DMS153 (cell line): ENCODE measurements at places on chromosomes 2 and 18.
A peak's percentile ranks its signal among the peaks of the same experiment; 100 is the strongest.

- DNase-seq, result no peak
These were observed 1.5 kb downstream of the GPC1 start for GRCh38 chr2:240436683-240437550.

GRCh38 chr2:47056868-47057686 is 98.0 kb downstream of the STPG4 start:
- no peak for DNase-seq

DNA sequence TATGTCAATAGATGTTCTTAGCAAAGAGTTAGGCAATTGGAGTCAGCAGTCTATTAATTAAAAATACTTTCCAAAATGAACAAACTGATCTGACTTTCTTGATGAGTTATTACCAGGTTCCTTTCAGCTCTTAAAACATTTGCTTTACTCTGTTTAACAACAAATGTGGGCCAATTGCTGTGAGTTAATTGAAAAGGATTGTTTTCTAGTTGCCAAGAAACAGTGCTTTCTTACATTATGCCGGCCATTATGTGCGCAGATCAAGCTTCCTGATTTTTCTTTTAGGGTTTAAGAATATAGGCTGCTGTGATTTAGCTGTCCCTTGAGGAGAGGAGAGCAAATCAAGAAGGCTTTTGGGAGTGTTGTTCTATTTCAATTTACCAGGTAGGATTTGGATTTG is 50.5 kb upstream of the ITPRID2 start:
- no peak for DNase-seq

- no peak for DNase-seq
These were observed 26.1 kb downstream of the DGUOK start for GRCh38 chr2:73952499-73953446.

GRCh38 chr18:37184209-37184868 is 355.4 kb downstream of the KIAA1328 start:
- DNase-seq, result no peak

- DNase-seq, result no peak
These were observed 4.2 kb upstream of the IWS1 start for GRCh38 chr2:127530245-127531140.

DNA sequence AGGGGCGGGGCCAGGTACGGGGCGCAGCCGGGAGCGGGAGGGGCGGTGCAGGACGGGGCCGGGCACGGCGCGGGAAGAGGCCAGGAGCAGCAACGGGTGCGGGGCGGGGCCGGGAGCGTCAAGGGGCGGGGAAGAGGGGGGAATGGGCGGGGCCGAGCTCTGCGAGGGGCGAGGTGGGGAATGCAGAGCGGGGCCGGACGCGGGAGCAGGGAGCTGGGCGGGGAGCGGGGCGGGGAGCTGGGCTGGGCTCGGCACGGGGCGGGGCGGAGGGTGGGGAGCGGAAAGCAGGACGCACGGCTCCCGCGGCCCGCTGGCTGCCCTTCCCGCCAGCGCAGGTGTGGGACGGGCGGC is at the start of gene IMPA2:
Gene IMPA2 (plus strand): TSS at position 316 of the 351 bp plus-strand sequence. CDS start 163 bp downstream, outside the sequence.
- DNase-seq, result no peak

DNA sequence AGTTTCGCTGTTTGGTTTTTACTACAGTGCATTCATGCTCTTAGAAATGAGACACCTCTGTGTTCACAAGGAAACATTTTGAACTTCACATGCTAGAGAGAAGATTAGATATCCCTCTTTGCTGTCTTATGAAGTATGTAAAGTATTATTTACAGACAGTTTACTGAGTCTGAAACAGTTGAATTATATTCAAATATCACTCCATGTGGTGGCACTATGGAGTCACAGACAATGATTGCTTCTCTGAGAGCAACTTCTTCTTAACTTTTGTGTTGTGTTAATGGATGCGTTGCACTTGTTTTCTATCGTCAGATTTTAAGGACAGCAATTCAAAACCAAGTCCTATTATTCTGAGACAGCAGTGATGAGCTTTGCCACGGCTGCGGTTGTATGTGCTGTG is 823.6 kb downstream of the GALR1 start:
- no peak for DNase-seq

- no peak for DNase-seq
These were observed 74.8 kb upstream of the COL5A2 start for GRCh38 chr2:189254268-189254883.

DNA sequence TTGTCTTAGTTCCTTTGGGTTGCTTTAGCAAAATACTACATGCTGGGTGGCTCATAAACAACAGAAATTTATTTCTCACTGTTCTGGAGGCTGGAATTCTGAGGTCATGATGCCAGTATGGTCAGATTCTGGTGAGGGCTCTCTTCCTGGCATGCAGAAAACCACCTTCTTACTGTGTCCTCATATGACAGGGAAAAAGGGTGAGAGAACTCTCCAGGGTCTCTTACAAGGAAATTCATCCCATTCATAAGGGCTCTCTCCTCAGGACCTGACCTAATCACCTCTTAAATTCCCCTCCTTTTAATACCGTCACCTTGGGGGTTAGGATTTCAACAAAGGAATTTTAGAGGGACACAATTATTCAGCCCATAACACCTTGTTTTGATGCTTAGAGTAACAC is 243.1 kb upstream of the TNP1 start:
- no peak for DNase-seq

DNA sequence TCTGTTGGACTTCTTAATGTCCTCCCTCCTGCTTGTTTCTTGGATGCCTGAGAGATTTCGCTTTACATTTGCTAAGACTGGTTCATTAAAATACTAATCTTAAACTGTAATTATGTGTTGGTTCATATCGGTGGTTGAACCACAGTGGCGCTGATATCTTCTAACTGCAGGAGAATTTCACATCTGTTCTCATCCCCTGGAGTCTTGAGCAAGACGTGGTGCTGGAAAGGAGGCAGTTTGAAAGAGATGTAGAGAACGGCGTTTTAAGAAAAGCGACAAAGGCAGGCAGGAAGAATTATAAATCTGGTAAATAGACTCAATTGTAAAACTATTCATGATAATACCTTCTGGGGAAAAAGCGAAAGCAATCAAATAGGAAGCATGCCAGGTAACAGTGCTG is 79.5 kb downstream of the NXPH2 start:
- DNase-seq, result no peak

DNA sequence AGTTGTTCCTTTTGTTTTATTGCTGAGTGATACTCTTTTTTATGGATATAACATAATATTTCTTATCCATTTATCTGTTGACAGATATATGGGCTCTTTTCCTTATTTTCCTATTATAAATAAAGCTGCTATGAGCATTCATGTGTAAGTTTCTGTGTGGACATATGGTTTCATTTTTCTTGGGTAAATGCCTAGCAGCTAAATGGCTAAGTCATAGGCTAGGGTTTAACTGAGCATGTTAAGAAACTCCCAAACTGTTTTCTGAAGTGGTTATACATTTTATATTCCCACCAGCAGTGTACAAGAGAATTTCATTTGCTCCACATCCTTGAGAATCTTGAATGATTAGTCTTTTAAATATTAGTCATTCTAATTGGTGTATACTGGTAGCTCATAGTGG is 786.6 kb upstream of the CDH2 start:
- no peak for DNase-seq

DNA sequence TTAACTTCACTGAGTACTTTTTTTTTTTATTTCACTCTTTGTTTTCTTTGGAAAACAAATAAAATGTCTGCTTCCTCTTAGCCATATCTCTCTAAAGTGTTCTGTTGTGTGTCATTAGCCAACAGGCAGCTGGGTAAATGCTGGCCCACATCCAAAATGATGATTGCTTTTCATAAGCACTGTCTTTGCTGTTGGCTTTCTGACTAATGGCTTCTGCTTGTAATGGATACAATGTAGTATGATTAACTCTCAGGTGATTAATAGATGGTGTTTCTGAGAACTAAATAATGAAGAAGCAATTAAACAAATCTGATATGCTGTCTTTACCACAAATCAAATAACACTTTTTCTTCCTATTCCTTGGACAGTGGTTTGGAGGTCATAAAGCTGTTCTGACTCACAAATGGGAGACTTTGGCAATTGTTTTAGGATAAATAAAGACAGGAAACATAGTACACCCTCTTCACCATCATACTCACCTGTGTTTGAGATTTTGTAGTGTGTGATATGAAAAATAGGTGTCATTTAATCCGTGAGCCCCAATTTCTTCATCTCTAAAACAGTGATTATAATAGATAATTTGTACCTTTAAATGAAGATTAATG is 888.4 kb downstream of the TSN start:
- DNase-seq, result peak; percentile 99

DNA sequence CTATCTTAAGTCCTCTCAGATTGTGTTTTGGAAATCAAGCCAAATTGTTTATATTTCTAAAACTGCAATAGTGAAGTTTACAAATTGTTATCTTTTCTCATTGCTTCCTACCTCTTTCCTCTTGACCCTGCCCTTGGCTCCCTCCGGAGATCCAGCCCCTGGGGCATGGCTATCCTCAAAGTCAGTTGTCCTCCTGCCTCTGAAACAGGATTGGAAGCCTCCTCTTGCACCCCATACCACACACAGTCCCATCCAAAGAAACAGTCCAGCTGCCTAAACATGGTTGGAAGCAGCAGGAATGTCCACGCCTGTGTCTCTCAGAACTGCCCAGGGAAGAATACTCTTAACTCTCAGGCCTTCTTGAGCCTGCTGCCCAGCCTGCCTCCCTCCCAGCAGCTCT is 30.1 kb upstream of the COL6A3 start:
- DNase-seq, result no peak

- DNase-seq, result no peak
These were observed 968 bp upstream of the RALBP1 start for GRCh38 chr18:9474108-9474982.

DNA sequence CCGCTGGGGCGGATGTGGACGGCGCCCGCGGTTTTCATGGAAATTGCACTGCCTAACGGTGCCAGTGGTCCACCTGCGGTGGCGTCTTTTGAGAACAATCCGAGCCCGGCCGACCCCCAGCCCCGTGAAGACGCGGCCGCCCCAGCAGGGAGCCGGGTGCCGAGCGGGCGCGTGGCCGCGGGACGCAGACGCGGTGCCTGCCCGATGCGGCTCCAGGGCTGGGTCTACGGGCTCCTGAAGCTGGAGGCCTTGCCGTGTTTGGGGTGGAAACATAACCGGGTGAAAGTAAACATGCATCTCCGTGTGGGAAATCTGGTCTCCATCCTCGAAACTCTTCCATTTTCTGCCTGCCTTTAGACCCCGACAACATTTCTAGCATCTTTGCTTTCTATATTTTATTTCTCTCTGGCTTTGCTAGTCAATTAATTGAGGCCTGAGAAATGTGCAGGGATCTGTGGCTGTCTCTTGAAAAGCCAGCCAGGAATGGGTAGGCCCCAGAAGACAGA is 572 bp downstream of the INPP4A start:
- no peak for DNase-seq

DNA sequence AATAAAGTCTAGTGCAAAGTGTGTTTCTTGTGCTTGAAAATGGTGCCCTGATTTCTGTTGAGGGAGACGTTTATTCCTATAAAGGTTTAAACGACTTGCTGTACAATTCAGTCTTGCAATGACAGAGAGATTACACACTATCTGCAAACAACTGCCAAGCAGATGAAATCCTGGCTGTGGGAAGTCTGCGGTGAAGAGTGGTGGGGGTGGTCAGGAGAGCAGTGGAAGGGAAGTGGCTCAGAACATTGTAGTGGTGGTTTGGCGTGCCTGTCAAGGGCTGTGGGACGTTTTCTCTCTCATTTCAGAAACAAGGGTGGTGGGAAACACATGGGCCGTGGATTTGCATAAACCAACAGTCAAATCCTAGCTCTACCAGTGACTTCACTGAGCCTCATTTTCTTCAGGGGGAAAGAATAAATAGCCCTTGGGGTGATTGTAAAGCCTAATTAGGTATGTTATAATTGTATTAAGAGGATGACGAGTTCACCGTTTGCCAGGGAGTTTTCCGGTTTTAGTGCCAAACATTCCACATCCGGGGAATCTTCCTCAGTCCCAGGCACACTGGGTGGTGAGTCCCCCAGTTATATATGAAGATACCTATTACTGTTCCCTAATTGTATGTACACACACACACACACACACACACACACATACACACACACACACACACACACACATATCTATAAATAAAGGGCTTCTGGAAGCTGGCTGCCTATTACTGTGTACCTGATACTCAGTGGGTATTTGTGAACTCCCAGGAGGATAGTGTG is 115.0 kb downstream of the SPTBN1 start:
- DNase-seq, result peak; percentile 32

DNA sequence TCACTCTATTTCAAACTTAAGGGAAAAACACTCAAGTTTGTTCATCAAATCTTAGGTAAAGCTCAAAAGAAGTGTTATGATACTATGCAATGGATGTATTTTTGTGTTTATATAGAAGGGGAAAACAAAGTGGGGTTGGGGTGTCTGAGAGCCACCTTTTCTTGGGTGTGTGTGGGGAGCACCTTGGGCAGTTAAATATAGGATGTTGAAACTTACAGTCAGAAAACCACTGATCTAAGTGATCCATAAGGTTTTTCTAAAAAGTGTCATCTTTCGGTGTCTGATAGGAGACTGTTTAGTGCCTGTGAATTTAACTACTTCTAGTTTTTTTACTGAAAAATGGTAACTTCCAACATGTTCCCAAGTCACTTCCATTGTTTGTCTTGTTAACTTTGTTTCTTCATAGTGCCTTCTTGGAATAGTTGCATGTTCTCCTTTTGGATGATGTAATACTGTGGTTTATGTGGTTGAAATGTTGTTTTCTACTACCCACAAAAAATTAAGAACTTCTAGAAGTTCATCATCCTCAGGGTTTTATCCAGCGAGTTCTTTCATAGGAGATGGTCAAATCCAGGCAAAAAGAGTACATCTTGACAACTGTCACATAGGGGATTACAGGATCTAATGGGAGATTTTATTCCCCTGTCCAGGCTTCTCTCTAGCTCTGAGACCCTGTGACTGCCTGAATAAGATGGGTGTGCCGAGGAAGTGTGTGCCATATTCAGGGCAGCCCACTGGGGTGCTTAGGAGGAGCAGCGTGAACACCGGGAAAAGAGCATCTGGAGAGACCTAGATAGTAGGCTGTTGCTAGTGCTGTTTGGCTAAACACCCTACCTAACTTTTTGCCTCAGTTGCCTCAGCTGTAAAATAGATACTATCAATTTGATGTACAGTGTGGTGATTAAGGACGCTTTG is 46.2 kb downstream of the CAB39 start:
- DNase-seq, result no peak

DNA sequence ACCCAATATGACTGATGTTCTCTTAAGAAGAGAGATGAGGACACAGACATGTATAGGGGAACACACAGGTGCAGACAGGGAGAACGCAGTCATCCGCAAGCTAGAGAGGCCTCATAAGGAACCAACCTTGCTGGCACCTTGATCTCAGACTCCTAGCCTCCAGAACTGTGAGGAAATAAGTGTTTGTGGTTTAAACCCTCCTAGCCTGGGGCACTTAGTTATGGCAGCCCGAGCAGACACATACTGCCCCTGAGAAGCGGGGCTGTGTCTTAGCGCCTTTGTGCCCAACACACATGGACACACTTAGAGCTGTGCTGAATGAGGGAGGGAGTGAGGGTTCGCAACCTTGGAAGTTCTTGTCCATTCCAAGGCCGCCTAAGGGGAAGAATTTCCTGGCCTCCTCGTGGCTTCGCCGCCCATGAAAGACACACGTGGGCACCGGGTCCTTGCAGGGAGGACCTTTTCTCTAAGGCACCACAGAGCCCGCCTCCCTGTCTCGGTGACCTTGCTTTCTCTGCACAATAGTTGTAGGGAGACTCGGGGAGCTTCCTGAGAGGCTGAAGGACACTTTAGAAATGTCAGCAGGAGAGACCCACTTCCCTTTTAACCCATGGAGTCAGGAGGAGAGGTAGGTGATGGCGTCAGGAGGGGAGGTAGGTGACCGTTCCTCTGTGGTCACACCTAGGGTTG is 224.5 kb upstream of the HDAC4 start:
- DNase-seq, result no peak
